GM12864 (cell line): ENCODE measurements at places on chromosomes 12 and 14.

DNA sequence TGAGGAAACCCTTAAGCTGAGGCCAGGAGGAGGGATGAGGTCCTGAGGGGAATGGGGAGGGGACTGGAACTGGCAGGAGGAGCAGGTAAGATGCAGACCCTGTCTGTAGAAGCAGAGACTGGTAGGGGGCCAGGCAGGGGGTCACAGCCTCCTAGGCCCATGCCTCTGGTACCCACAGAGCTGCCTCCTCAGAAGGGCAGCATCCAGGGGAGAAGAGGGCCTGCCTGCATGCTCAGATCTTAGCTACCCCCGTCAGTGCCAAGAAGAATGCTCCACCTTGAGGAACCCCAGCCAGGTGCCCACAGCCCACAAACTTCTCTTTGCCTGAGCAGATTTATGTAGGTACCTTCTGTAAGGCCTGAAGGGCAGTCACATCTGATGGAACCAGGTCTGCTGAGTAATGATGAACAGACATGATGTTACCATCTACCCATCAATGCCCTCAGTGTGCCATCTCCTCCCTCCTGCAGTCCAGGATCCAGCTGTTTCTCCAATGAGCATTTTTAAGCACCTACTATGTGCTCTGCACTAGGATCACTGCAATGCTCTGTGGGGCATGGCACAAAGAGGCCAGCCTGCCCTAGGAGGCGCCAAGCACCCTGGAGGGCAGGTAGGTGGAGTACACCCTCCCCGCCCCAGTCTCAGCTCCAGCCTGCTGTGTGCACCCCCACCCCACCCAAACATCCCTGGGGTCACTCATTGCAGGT lies 24.8 kb upstream of the ZFP36L1 start:
- no peak for DNase-seq

- DNase-seq: no peak
These were observed 139.1 kb downstream of the SOX5 start for GRCh38 chr12:23810329-23810902.

DNA sequence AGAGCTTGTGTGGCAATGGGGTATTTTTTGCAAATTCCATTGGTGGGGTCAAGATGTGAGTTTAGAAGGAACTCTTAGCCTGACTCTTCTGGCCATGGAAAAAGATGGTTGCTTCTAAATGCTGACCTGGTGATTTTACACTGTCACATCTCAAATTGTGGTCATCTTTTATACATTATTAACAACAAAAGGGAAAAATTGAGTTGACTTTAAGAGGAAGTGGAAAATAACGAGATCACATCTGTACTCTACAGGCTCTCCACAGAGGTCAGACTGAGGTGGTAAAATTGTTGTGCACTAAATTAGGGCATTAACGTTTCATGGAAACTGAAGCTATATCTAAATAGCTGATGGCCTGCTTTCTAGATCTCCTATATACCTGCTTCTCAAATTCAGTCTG lies 44.7 kb downstream of the PTPN11 start:
- DNase-seq: no peak

DNA sequence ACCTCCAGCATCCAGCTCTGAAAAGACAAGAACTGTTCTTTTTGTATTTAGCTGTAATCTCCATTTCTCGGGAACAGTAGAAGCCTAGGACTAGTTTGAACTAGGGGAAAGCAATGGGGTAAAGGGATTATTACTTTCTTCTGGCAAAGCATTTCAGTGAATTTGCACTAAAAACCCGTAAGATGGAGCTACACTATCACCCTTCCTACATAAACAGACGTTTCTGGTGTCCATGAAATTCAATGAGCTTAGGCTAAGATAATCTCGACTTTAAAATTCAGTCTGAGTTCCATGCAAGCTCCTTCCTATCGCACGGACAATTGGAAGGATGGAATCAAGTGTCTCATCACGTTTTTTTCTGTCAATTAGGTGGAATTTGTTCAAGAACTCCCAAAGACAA lies 24.0 kb downstream of the ACSM4 start:
- DNase-seq: no peak

DNA sequence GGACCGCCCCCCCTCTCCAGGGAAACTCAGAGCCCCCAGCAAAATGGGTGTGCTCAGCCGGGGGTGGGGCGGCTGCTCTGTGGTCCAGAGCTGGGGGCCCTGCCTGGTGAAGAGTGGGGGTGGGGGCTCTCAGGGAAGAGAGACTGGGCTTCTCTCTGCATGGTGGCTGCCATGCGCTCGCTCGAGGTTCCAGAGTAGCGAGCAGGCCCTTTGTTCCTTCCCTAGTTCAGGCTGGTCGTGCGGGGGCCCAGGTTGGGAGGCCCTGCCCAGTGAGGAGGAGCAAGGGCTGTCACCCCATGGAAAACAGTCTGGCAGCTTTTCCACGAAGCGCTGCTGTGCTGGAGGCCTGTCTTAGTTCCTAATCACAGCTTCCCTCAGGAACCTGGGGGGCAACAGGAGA lies 134.6 kb downstream of the AEBP2 start:
- no peak for DNase-seq

GRCh38 chr14:23538785-23539184 lies 12.8 kb downstream of the ZFHX2 start:
- no peak for DNase-seq
